Aorta (tissue), 5 donors: ENCODE measurements at places on chromosomes 5 and 9. TPM values are rescaled to one million over a fixed set of nuclear protein-coding genes. Genes with fewer than 3 reads are reported as not detected.

TLX3 gene
- total RNA-seq = not detected

CTSV gene
- total RNA-seq = not detected

CLK4 gene
- total RNA-seq = 26.3 TPM

LRRC19 gene
- not detected for total RNA-seq

FOXD4 gene
- 0.27 TPM for total RNA-seq

SLC46A2 gene
- total RNA-seq = not detected

PCBD2 gene
- 9.2 TPM for total RNA-seq

RNF20 gene
- total RNA-seq = 41.3 TPM

GRCh38 chr5:107636555-107636954 lies 34.2 kb downstream of the EFNA5 start:
- no peak for DNase-seq

DNA sequence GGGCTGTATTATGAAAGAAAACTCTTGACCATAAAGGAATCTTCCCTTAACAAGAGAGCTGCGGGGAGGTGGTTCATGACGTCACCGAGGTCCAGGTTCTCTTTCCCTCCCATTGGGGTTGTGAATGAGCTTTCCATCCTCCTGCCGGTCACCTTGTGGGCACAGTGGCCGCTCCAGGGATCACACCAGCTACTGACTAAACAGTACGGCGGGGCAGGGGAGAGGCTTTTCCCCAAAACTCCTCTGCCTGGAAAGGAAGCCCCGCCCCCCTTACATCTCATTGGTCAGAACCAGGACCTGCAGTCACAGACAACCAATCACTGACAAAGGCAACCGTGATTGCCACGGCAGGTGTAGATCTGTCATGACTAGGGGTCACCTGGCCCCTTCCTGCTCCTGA lies 35.6 kb downstream of the ROR2 start:
- no peak for DNase-seq

GRCh38 chr5:141547488-141547887 lies 58.6 kb downstream of the PCDHGC5 start:
- no peak for DNase-seq

DNA sequence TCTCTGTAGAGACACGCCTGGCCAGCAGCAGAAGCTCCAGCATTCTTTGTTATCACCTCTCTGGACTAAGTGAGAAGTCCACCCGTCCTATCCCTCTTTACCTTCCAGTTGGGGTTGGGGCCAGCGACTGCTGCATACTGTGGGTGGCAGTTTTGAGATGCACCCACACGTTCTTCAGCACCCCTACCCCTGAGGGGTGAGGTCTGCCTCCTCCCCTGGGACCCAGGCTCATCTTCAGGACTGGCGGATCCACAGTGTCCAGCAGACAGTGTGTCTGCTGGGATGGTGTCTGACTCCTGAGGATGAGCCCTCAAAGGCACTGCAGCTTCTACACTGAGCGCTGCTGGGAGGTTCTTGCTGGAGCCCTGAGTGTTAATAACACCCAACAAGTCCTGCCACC lies 78.8 kb downstream of the GADD45G start:
- no peak for DNase-seq

DNA sequence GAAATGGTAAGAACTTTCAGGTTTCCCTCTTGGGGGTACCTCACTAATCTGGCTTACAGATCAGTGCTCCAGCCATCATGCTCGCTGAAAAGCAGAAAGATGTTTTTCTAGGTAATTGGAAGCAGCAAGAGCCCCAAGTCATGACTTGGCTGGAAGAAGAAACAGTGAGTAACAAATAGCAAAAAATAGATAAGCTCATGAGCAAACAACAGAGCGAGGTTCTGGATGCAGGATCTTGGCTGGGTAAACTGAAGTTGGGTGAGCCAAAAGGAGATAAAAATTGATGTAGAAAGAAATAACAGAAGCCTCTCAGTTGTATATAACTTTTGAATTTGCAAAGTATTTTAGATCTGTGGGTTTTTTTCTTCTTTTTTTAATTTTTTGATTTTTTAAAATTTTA lies 110.1 kb downstream of the INSYN2B start:
- DNase-seq = no peak

GRCh38 chr9:38259519-38260218 lies 132.8 kb upstream of the ALDH1B1 start:
- no peak for DNase-seq

GRCh38 chr9:22147813-22148527 lies 138.9 kb upstream of the CDKN2B start:
- DNase-seq = no peak

- no peak for DNase-seq
Measured at GRCh38 chr9:437574-438001, 222.9 kb downstream of the DOCK8 start.

- DNase-seq = no peak
Measured at GRCh38 chr9:97990259-97990658, 7.1 kb downstream of the ANP32B start.

DNA sequence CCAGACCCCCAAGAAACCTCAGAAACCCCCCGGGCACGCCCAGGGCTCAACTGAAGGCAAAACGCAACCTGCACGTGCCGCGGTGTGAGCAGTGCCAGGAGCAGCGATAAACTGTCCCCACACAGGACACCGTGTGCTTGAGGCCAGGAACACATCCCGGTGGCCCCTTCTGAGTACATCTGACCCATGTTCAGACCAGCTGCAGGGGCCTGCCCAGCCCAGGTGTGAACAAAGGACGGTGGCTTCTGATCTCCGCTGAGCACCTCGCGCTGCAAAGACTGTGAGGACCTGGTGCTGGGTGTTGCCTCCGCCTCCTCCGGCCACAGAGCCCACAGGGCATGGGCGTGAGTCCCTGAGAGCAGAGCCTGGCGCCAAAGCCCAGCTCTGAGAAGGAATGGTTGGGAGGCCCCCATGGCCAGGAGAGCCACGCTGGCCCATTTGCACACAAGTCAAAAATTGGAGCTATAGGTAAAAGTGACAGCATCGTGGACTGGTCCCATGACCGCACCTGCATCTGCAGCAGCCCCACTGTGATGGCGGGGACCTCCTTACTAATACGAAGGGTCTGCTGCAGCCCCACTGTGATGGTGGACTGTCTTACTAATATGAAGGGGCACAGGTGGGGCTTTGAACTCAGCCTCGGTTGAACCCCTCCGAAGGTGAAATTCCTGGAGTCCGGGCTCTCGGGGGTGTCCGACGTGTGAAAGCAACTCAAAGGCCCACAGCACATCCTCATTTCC lies 31.5 kb downstream of the NDUFS6 start:
- no peak for DNase-seq

DNA sequence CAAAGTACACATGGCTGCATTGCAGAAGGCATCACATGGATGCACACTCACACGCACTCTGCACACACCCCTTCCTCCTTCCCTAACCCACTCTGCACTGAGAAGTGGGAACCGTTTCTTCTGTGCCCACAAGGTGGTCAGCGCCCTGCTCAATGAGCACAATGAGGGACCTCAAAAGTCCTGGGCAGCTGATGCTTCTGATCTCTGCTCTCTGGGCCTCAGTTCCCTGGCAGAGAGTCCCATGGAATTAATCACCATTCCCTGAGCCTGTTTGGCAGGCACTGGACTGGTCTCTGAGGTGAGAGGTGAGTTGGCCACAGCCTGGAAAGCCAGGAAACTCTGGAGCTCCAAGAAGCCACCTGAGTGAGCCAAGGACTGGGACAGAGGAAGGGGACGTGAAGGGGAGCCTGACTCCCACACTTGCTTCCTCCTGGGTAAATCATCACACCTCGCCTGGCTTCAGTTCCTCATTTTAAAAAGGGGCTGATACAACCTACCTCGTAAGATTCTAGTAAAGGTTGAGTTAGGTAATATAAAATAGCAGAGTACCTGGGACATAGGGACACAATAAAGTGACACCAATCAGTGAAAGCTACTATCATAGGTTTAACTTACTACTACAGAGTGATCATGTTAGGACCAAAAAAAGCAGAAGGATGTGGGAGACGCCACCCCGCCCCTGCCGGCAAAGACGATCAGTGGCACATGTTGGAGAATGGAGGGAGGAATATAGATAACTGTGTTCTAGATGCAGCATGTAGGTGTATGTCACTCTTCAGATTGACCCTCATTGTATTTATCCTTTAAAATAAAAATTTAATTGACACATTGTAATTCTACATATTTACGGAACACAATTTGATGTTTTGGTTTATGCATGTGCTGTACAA lies 21.1 kb upstream of the IGFBPL1 start:
- DNase-seq = no peak

DNA sequence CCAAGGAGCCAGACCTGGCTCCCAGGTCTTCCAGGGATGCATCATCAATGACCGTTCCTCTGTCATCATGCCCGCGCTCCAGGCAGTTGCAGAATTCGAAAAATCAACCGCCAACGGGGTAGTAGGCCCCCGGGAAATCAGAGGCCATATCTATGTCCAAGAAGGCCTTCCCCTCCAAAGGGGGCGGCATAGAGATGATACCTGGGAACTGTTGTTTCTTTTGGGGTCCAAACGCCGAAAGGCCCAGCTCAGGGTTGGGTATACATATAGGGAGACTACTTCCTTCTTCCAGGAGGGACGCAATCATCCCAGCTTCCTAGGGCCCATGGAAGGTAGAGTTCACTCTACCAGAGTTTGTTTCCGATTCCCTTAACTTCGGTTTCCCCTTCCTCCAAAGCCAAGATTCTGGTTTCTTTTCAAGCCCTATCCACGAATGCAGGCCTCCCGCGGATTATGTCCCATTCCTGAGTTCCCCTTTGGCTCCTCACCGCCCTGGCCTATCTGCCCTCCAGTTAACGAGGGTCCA lies 754 bp downstream of the DCAF12 start:
- DNase-seq = no peak

GRCh38 chr5:154702477-154702876 lies 52.7 kb upstream of the LARP1 start:
- no peak for DNase-seq

DNA sequence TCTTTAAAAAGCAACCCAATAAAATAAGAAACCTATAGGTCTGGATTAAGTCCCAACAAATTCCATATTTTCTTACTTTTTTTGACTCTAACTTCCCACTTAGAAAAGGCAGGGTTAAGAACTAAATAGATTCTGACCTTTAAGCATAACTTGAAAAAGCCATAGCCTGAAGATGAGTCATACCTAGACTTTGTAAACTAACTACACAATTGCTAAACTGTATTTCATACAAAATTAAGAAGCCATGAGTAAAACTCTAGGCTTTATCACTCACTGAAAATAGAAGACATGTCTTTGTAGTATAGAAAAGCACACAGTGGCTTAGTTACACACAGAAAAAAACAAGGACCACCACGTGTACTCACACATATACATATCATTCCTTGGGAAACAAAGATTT lies 51.5 kb downstream of the MLLT3 start:
- DNase-seq = no peak

- DNase-seq = no peak
Measured at GRCh38 chr5:7221041-7221440, 174.9 kb upstream of the ADCY2 start.

DNA sequence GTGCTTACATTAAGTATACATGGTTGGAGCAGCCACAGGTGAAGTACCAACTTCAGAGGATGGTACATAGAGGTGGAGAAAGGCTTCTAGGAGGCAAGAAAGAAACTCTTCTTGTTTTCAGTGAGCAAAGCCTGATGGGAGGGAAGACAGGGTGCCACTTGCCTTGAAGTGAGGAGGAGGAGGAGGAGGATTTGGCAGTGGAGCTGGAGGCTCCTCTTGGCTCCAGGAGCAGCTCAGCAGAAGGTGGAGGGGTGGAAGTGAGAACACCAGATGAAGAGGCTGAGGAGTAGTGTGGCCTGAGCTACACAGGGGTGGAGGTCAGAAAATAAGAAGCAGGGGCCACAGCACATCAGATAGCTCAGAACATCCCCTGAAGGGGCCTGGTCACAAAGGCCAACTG lies 91.1 kb upstream of the SHISAL2B start:
- DNase-seq = no peak
